Type B pancreatic cell (in vitro differentiated cells): ENCODE measurements at places on chromosomes 3 and 15. TPM values are rescaled to one million over a fixed set of nuclear protein-coding genes. Genes with fewer than 3 reads are reported as not detected.

PLA2G4D gene
- total RNA-seq: not detected in 2 replicates

TUSC7 gene
- total RNA-seq: not detected in 2 replicates

SNX33 gene
- 24.9 and 34.3 TPM in 2 replicates for total RNA-seq

DNA sequence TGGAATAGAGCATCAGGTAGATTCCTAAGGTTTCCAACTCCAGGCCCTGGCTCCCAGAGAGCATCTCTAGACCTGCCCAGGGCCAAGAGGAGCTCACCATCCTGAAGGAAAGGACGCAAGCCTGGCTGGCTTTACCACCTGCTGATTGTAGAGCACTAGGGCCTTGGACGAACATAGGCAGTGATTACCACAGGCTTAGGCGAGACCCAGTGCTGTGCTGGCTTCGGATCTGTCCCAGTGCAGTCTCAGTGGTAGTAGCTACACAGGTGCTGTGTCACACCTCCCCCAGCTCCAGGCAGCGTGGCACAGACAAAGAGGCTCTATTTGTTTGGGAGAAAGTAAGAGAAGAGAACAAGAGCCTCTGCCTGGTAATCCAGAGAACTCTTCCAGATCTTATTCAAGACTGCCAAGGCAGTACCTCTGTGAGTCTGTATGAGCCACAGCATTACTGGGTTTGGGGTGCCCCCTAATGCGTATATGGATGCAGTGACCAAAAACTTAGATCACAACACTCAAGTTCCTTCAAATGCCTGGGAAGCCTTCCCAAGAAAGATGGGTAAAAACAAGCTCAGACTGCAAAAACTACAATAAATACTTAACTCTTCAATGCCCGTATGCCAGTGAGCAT is 25.4 kb downstream of the ISG20 start:
- no peaks in the 10 kb centered on the region for H3K36me3 ChIP-seq
- peak; percentile 20 for DNase-seq
- no peak overlapping the region for H3K4me3 ChIP-seq
- H3K27me3 ChIP-seq: peaks cover 17% of the 10 kb centered on the region

GRCh38 chr3:142652826-142653292 is 56.7 kb downstream of the PLS1 start:
- peaks cover 5% of the 10 kb centered on the region for H3K36me3 ChIP-seq
- no peak for DNase-seq
- H3K4me3 ChIP-seq: no peak overlapping the region
- H3K27ac ChIP-seq: no peak overlapping the region
- H3K4me1 ChIP-seq: no peaks in the 10 kb centered on the region

DNA sequence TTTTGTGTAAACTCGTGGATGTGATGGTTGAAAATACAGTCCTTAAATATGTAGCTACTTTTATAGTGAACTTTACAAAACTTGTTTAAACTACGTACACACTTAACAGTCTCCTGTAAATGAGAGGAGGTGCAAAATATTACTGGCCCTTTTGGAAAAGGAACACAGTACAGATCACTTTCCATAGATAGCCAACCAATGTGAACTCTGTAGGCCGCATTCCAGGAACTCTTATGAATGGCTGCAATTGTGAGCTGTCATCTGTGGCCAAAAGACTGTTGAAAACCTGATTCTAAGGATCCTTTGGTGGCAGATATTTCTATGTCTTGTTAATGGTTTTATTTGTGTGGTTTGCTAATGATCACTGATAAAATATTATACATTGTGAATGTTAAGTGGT is 6.2 kb downstream of the TSC22D2 start:
- peak overlapping the region; percentile 98 for H3K4me3 ChIP-seq
- H3K4me1 ChIP-seq: peaks cover 52% of the 10 kb centered on the region
- no peak for DNase-seq
- H3K27me3 ChIP-seq: no peaks in the 10 kb centered on the region
- peak overlapping the region; percentile 85 for H3K27ac ChIP-seq
- peaks cover 57% of the 10 kb centered on the region for H3K36me3 ChIP-seq

DNA sequence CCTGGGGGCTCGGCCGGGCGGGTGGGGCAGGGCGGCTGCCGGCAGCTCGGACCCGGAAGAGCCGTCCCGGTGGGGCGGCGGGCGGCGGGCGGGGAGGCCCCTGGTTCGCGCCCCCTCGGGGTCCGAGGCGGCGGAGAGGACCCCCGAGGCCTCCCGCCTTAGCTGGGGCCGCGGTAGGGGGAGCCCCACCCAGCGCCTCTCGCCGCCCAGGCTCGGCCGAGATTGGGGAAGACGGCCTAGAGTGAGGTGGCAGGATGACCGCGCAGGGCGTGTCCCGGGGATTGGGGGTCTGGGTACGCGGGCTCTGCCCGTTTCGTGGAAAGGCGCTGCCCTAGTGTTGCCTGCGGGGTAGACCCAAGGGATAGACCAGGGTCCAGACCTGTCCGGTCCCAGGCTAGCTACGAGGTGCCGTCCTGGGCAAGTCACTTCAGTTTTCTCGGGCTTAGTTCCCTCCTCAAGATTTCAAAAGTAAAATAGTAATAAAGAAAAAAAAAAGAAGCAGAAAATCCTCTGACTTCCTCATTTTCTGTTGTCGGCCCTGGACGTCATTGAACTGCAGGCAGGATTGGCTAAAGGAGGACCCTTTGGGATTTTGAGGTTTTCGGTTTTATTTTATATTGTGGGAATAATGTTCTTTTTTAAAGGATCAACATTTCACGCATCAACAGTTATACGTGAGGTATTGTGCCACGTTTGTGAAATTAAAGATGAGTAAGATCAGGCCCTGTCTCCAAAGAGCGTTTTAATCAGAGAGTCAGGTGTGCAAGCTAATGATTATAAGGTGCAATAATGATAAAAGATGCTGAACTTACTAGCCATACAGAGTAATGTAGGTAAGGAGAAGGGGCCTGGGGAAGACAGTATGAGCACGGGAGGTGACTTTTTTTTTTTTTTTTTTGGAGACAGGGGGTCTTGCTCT is 679 bp downstream of the IQGAP1 start:
- H3K36me3 ChIP-seq: peaks cover 31% of the 10 kb centered on the region
- peak overlapping the region; percentile 89 for H3K4me3 ChIP-seq

GRCh38 chr15:56964182-56964581 is 45.7 kb downstream of the TCF12 start:
- H3K4me1 ChIP-seq: peaks cover 35% of the 10 kb centered on the region
- H3K27me3 ChIP-seq: no peaks in the 10 kb centered on the region
- DNase-seq: no peak
- H3K27ac ChIP-seq: peak overlapping the region; percentile 6
- H3K36me3 ChIP-seq: peaks cover 4% of the 10 kb centered on the region

DNA sequence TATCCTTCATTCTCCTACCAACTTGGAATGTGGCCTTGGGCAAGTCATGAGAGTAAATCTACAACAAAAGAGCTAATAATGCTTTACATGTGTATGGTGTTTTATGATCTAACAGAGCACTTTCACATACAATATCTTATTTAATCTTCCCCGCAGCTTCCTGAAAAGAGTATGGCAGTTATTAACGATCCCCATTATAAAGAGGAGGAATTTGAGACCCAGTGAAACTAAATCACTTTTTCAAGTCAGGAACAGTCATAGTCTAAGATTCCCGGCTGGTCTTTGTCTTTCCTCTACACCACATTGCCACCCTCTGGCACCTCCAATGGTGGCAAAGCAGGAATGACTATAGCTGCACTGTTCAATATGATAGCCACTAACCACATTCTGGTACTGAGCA is 69.7 kb upstream of the CMSS1 start:
- peaks cover 3% of the 10 kb centered on the region for H3K27me3 ChIP-seq
- peaks cover 4% of the 10 kb centered on the region for H3K4me1 ChIP-seq
- no peak overlapping the region for H3K27ac ChIP-seq
- H3K36me3 ChIP-seq: no peaks in the 10 kb centered on the region
- H3K4me3 ChIP-seq: no peak overlapping the region

GRCh38 chr3:38119248-38119544 is 17.7 kb downstream of the ACAA1 start:
- no peak for DNase-seq
- peaks cover 8% of the 10 kb centered on the region for H3K36me3 ChIP-seq
- H3K27ac ChIP-seq: no peak overlapping the region
- no peaks in the 10 kb centered on the region for H3K4me1 ChIP-seq

DNA sequence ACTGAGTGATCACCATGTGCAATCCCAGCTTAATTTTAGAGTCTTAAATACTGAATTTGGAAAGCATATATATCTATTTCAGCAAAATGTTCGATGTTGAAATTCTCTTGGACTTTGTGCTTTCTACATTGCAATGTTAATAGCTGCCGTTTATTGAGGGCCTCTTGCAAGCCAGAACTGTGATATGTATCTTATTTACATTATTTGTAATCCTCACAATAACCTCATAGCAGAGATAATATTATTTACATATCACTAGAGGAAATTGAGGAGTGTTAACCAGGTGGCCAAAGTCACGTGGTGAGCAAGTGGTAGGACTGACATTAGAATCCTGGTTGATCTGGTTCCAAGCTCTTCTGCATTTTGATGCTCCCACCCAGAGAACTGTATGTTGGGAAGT is 254.1 kb downstream of the SLC9A9 start:
- DNase-seq: no peak
- H3K4me3 ChIP-seq: no peak overlapping the region
- peaks cover 6% of the 10 kb centered on the region for H3K27me3 ChIP-seq
- no peak overlapping the region for H3K27ac ChIP-seq
- H3K36me3 ChIP-seq: no peaks in the 10 kb centered on the region

- no peak for DNase-seq
- H3K4me3 ChIP-seq: no peak overlapping the region
- no peaks in the 10 kb centered on the region for H3K36me3 ChIP-seq
- H3K27ac ChIP-seq: no peak overlapping the region
- H3K4me1 ChIP-seq: peaks cover 19% of the 10 kb centered on the region
These were observed 85.7 kb upstream of the SOX2 start for GRCh38 chr3:181626036-181626435.
